Omental fat pad (tissue), 4 donors: ENCODE measurements at places on chromosomes 7 and 10. TPM values are rescaled to one million over a fixed set of nuclear protein-coding genes. Genes with fewer than 3 reads are reported as not detected.

The PRR15 gene
- 2.8 TPM for total RNA-seq

The LIPJ gene
- total RNA-seq = not detected

DNA sequence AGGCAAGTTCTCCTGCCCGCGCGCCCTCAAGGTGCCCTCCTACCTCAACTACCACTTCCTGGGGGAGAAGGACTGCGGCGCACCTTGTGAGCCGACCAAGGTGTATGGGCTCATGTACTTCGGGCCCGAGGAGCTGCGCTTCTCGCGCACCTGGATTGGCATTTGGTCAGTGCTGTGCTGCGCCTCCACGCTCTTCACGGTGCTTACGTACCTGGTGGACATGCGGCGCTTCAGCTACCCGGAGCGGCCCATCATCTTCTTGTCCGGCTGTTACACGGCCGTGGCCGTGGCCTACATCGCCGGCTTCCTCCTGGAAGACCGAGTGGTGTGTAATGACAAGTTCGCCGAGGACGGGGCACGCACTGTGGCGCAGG lies 1.4 kb downstream of the FZD1 start:
- DNase-seq = no peak

The TRPV6 gene
- under 0.01 TPM for total RNA-seq

DNA sequence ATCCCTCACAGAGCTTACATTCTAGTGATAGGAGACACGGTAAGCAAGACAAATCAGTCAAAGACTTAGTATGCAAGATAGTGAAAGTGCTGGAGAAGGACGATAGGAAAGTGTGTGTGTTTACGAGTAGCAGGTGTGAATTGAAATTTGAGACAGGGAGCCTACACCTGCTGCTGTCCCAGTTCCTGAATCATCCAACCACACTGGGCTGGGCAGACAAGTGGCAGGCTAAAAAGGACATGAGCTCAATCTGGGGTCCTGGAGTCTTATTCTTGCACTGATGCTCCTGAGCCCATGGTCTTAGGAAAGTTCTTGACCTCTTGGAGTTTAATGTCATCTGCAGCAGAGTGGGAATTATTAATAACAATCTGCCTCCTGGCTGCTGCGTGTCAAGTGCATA lies 16.2 kb downstream of the RBP3 start:
- no peak for DNase-seq
